Anterior cingulate cortex (tissue), 58 donors: ENCODE measurements at places on chromosomes 5 and 9.

- no peak for DNase-seq
Observed at GRCh38 chr5:76601470-76601869, 21.7 kb downstream of the F2RL2 start.

GRCh38 chr5:50967563-50968355 lies 301.3 kb downstream of the PARP8 start:
- no peak for DNase-seq

DNA sequence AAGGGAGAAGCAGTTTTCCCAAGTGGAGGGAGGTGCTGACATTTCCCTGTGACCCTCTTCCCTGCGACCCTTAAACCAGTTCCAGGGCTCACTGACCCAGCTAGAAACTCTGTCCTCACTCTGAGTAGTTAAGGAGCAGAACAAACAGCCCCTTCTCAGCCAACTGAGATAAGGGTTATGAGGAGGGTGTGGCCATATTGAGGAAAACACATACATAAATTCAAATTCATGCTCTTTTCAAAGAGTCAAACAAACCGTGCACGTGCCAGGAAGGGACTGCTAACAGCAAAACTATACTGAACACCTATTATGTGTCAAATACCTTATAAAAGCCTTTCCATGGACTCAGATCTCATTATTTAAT lies 4.9 kb upstream of the AKNA start:
- DNase-seq, result no peak

DNA sequence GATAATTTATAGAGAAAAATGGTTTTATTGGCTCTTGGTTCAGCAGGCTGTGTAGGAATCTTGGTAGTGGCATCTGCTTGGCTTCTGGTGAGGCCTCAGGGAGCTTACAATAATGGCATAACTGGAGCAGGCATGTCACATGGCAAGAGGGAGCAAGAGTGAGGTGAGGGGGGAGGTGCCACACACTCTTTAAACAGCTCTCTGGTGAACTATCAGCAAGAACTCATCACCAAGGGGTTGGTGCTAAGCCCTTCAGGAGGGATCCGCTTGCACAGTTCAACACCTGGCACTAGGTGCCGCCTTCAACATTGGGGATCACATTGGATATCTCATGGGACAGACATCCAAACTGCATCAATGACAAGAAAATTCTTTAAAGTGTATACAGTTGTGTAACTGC lies 10.5 kb downstream of the GPBP1 start:
- no peak for DNase-seq

DNA sequence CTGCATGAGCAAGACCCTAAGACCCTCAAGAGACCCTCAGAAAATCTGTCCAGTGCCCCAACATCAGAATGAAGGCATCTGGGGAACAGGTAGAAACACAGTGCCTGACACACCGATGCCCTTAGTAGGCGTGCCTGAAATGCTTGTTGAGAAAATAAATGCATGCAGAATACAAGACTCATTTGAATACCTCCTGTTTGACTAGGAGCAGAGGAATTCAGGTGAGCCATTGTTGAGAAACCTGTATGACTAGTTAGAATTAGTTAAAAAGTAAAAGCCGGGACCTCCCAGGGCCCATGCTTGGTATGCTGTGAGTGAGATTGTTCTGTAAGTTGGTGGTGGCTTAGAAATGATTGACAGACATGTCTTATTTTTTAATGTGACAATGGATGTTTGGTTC lies 55.0 kb downstream of the WWC1 start:
- DNase-seq, result no peak

GRCh38 chr5:118325931-118326330 lies 662.4 kb downstream of the DTWD2 start:
- no peak for DNase-seq

DNA sequence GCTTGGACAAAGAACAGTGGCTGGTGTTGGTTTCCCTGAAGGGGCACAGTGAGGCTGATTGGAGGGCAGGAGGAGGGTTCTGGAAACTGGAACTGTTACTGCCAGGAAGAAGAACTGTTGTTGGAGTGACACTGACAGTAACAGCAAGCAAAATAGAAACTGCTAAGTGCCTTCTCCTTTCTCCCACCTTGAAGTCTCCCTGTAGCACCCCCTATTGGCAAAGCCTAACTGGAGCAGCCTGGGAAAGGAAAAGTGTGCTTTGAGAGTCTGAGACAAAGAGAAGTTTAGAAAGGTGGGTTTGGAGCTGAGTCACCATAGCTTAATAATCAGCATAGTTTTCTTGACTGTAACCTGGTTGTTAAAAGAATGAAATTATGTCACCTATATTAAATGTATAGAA lies 2.5 kb upstream of the TMEM174 start:
- DNase-seq, result no peak

- DNase-seq, result no peak
Observed at GRCh38 chr9:27653246-27653645, 80.0 kb upstream of the C9orf72 start.

DNA sequence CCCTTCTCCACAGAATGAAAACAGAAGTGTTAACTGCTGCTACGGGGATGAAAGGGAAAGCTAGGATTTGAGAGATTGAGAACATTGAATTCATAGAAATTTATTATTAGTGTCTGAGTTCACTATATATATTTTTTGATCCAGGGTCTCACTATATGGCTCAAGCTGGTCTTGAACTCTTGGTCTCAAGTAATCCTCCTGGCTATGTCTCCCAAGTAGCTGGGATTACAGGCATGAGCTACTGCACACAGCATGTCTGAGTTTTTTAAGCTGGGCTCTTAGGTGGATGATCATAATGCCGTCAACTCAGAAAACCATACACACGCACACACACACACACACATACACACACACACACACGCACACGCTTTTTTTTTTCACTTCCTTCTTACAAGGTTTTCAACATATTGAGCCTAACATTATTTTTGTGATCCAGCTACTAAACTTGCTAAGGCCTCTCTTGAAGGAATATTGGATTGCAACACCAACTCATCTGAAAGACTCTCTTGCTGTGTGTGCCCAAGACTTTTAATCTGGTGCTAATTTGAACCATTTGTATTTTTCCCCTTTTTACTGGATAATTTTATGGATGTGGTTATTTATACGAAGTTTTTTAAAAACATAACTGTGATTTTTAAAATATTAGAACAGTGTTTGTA lies 1045.4 kb downstream of the DTWD2 start:
- no peak for DNase-seq

- no peak for DNase-seq
Observed at GRCh38 chr5:112049738-112050137, 292.7 kb upstream of the NREP start.

- DNase-seq, result no peak
Observed at GRCh38 chr5:39755986-39756385, 331.2 kb upstream of the DAB2 start.

- no peak for DNase-seq
Observed at GRCh38 chr9:78971540-78971939, 600.2 kb upstream of the TLE4 start.

DNA sequence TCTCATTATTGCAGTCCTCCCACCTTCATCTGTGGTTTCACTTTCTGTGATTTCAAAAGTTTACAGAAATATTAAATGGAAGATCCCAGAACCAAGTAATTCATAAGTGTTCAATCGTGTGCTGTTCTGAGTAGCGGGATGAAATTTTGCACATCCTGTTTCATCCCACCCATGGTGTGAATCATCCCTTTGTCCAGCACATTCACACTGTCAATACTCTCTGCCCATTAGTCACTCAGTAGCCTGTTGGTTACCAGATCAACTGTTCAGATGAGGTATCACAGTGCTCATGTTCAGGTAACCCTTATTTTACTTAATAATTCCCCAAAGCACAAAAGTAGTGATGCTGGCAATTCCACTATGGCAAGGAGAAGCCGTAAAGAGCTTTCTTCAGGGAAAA lies 26.8 kb downstream of the FAM81B start:
- DNase-seq, result no peak

GRCh38 chr5:74672215-74672877 lies 12.7 kb upstream of the HEXB start:
- no peak for DNase-seq

- DNase-seq, result no peak
Observed at GRCh38 chr9:20623748-20624124, 1.4 kb upstream of the MLLT3 start.

GRCh38 chr9:115673599-115673998 lies 480.0 kb upstream of the PAPPA start:
- no peak for DNase-seq

DNA sequence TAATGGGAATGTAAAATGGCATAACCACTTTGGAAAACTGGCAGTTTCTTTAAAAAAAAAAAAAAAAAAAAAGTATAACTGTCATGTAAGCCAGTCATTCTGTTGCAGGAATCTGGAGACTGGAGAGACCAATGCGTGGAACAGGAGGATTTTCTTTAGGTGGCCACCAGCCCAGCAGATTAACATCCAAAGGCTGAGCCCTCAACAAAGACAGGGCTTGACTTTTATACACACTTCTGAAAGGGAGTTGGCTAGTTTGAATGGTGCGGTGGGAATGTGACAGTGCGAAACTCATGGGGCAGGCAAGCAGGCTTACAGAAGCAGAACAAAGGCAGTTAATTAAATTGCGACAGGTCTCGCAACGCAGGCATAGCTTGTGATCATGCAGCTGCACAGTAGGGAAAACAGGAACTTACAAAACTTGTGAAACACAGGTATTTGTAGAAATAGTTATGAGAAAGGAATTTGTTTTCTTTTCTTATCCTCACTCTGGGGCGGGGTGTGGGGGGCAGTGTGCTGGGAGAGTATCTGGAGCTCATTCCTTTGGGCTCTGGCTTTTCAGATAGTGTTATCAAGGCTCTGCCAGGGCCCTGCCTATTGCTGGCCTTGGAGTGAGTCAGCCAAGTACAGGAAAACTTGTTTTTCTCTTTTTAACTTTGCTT lies 12.0 kb downstream of the UIMC1 start:
- DNase-seq, result no peak

GRCh38 chr9:125757834-125758233 lies 10.7 kb downstream of the PBX3 start:
- no peak for DNase-seq

- DNase-seq, result no peak
Observed at GRCh38 chr9:119094086-119094485, 275.1 kb downstream of the BRINP1 start.

DNA sequence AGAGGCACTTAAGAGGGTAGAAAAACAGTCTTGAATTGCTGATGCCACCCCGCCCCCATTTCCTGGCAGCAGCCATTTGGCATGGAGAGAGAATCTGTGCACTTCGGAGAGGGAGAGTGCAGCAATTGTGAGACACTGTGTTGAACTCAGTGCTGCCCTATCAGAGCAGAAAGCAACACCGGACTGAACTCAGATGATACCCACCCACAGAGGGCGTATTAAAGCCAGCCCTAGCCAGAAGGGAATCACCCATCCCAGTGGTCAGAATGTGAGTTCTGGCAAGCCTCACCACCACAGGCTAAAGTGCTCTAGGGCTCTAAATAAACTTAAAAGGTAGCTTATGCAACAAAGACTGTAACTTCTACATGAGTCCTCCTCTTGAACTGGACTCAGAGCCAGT lies 88.4 kb upstream of the RGS7BP start:
- no peak for DNase-seq

- peak; percentile 76 for DNase-seq
Observed at GRCh38 chr9:127877566-127877998, at the start of gene AK1. AK1 (minus strand) TSS chr9:127877675; CDS start chr9:127874617, 3,058 bp downstream.

DNA sequence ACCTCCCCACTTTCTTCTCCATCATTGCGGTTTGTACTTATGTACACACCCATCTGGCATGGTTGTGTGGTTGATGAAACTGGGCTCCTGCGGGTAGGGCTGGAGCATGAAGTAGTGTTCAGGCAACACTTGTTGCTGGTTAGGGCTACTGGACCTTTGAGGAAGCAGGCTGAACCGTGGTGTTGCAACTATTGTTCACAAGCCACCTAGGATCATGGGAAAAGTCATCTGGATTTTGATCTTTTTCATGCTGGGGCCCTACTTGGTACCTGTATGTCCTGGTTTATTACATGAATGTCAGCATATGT lies 40.1 kb upstream of the TIFAB start:
- DNase-seq, result no peak

GRCh38 chr5:142551338-142552067 lies 134.4 kb downstream of the FGF1 start:
- no peak for DNase-seq

GRCh38 chr9:76433406-76433805 lies 25.6 kb upstream of the GCNT1 start:
- DNase-seq, result no peak

DNA sequence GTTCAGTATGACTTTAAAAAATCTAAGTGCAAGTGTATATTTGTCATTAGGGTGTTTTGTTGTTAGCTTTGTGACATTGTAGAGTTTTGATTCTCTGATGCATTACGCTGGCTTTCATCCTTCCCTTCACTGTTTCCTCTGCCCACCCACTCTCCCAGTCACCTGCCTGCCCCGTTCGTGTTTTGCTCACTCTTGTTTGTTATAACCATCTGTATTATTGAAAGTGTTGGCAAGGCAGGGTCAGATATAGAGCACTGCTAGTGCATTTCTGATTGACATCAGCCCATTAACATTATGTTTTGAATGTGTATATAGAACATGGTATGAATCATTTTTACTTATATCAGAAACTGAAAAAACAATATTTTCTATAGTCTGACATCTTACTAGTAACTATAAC lies 27.3 kb downstream of the SCGB3A1 start:
- DNase-seq, result no peak

GRCh38 chr5:151196556-151197290 lies 27.2 kb downstream of the CCDC69 start:
- DNase-seq, result no peak

DNA sequence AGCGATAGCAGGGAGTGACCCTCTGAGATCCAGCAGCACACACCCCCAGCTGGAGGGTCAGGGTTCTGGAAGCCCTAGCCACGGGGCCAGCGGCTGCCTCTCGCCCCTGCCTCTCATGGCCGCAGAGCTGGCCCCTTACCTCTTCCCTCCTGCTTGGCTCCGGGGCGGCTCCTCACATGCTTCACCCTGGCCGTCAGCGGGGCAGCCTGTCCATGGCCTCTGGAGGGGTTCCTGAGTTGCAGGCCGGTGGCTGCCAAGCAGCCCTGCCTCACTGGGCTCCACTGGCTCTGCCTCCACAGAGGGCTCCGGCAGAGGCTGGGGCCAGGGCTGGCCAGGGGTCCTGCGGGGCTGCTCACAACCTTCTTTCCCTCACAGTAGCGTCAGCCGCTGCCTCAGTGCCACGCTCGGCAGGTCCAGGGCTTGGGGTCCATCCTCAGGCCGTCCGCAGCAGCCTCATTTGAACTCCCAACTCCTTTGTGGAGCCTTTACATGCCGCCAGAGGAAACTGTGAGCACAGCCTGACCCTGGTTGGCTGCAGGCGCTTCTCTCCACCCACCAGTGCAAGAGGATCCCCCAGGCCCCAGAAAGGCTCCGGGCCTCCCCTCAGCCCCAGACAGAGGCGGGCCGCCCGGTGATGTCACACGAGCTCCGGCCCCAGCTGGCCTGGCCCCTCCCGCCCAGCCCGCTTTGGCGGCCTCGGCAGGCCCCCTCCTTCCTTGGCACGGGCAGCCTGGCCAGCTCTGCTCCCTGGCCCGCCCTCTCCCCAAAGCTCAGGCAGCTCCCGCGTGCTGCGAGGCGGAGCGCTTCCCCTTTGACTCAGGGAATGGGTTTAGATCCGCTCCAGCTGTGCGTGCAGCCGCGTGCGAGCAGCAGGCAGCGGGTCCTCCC lies at the start of gene ANGPTL2:
TSS of gene ANGPTL2 (minus strand) at position 460 of the 888 bp plus-strand sequence. CDS start 13,904 bp downstream, outside the sequence.
- peak; percentile 93 for DNase-seq

- DNase-seq, result no peak
Observed at GRCh38 chr5:142643634-142644033, 42.3 kb downstream of the FGF1 start.

- DNase-seq, result no peak
Observed at GRCh38 chr5:126674145-126674544, 73.4 kb downstream of the PHAX start.
